GM04504 (cell line): ENCODE measurements at places on chromosomes 7 and 10.

- no peak for DNase-seq
Measured at GRCh38 chr7:22717760-22718159, 9.2 kb upstream of the IL6 start.

DNA sequence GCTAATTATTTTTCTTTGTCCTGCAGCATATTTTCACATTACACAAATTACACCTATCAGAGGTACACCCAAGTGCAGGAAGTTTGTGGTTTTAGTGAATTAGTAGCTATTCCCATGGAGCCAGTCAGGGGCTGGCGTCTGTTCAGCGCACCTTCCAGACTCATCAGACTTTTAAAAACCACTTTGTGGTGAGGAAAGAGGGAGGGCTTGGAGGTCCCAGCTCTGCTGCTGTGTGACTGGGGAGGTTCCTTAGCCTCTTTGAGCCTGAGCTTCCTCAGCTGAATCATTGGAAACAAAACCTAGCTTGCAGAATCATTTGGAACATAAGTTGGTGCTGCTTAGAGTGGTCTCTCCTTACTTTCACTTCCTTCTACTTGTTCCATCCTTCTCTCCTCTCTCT lies 175.4 kb downstream of the SORCS3 start:
- DNase-seq: no peak

DNA sequence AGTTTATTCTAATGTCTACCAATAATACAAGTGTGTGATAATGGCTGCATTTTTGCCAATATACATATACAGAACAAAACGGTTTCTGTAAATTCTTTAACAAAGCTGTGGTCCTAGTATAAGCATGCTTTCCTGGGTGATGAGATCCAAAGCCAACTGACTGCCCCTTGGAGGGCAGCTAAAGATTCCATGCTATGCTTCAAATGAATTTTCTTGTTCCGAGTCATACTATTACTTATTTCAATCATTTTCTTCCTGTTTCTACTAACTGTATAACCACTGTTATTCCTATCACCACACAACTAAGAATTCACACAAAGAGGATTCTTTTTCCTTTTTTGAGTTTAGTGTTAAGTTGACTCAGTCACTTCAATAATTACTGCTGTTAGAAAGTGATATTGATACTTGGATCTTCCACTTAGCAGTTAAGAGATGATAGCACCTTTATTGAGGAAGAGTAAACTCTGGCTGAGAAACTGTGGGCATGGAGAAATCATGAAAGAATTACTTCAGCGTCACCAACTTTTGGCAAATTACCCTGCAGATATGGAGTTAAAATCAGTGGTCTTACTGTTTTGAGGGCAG lies 197.5 kb downstream of the ARL4A start:
- no peak for DNase-seq

GRCh38 chr10:14173706-14174594 lies 156.8 kb downstream of the FRMD4A start:
- DNase-seq: no peak

- DNase-seq: no peak
Measured at GRCh38 chr10:114855776-114856543, 34.4 kb downstream of the FHIP2A start.

- no peak for DNase-seq
Measured at GRCh38 chr7:36568452-36568849, 155.8 kb downstream of the AOAH start.

DNA sequence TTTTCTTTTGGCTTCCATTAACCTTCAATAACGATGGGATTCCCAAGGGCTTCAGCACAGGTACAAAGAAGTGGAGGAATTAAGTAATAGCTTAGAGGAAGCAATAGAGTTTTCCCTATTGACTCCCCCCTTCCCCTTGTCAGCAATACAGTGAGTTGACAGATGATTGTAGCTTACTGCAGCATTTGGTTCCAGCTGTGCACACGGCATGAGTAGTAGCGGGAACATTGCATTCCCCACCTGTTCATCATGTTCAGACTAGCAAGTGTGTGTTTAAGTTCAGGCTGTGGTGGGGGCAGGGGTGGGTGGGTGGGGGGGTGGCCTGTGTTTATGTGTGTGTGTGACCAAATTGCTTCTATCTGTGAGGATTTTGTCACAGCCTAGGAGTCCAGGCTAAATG lies 4.6 kb upstream of the ADRA2A start:
- DNase-seq: no peak

GRCh38 chr7:151018421-151019129 lies 5.7 kb downstream of the ATG9B start:
- no peak for DNase-seq
